Aorta (tissue), 5 donors: ENCODE measurements at places on chromosomes 11 and 22. TPM values are rescaled to one million over a fixed set of nuclear protein-coding genes. Genes with fewer than 3 reads are reported as not detected.

GRCh38 chr11:44162662-44163061 is 67.2 kb downstream of the EXT2 start:
- DNase-seq, result no peak

DNA sequence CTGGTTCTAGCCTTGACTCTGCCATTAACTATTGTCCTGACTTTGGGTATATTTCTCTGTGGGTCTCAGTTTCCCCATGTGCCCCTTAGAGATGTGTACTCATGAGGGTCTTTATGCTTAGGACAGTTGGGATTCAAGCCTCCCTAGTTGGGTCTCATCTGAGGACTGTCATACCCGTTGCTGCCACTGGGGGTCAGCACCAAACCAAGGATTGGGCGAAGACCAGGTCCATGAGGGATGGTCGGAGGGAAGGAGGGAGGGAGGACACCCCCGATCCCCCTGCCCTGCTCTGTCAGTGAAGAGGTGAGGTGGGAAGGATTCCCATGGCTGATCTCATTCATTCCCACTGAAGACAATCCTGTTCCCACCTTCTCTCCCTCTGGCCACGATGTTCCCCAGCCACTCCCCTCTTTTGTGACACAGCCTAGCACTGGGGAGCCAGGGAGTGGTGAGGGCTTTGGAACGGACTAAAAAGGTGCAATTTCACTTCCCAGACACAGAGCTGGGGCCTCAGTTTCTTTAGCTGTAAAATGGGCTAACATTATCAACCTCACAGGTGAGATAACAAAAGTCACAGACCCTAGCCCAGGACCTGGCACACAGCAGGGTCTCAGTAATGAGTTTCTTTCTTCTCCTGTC is 12.4 kb upstream of the KLHL35 start:
- peak; percentile 75 for DNase-seq

DNA sequence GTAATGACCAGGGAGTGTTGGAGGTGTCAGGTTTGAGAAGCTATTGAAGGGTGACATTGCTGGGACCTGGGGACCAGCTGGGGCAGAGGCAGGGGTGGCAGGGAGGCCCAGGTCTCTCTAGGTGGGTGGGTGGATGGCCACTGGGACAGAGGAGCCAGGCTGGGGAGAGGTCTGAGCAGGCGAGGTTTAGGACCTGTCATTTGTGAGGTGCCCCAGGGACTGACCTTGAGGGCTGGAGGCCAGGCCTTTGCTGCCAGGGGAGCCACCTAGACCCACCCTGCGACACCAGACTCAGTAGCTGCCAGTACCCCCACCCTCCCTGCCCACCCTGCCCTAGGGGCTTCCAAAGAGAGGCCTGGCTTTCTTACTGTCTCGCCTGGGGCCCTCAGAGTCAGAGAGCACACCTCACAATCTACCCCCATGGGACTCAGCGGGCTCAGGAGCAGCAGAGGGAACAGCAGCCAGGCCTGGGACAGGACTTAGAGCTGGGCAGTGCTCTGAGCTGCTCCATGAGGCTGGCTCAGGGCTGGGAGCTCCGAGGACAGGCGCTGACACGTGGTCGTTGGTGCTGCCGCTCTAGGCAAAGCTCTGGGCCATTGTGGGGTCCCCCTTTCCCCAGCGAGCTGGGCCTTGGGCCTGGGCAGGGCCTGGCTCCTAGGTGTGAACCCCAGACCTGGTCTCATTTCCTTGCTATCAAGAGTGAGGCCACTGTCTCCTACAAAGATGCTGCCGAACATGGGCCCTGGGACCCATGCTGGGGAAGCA is 28.6 kb upstream of the PPARA start:
- no peak for DNase-seq

GRCh38 chr11:18580113-18580766 is 8.3 kb downstream of the UEVLD start:
- DNase-seq, result no peak

The TSSK2 gene
- 0.08 TPM for polyA plus RNA-seq

GRCh38 chr11:37115963-37116362 is 517.9 kb upstream of the RAG2 start:
- DNase-seq, result no peak

- DNase-seq, result no peak
These were observed 250.1 kb downstream of the DDX10 start for GRCh38 chr11:108914981-108915380.

DNA sequence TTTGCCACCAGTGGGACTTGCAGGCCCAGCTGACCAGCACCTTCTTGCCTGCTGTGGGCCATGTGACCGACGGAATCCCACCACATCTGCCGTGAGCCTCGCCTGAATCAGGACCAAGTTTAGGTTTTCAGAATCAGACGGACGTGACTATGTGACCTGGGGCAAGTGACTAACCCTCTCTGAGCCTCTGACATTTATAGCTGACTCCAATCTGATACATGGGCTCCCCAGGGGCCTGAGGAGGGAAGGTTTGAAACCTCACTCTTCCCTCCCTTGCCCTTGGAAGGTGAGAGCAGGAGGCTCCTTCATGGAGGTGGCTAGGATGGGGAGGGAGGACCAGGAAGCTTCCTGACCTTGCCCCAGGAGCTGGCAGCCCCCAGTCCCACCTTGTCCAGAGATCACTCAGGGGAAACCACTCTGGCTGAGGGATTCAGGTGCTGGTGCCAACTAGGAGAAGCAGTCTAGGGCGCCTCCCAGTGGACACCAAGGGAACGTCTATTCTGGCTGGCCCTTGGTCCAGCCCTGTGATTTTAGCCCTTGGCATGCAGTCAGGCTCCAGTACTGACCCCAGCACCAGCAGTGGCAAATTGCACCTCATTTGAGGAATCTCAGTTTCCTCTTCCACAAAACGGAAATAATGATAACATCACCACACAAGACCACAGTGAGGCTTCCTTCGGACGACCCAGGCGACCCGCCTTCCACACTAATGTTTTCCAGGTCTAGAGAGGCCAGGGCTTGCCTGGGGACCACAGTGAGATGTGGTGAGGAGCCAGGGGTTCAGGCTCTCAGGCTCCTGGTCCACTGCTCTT is 47.2 kb upstream of the SYT7 start:
- peak; percentile 76 for DNase-seq

- DNase-seq, result no peak
These were observed 30.9 kb downstream of the MIF start for GRCh38 chr22:23925020-23925606.

GRCh38 chr11:133323354-133323753 is 208.9 kb downstream of the OPCML start:
- DNase-seq, result no peak

The MN1 gene
- polyA plus RNA-seq, result 4.2 TPM
